Left forelimb (tissue), 1 donor: ENCODE measurements at places on chromosomes 3 and 15.

DNA sequence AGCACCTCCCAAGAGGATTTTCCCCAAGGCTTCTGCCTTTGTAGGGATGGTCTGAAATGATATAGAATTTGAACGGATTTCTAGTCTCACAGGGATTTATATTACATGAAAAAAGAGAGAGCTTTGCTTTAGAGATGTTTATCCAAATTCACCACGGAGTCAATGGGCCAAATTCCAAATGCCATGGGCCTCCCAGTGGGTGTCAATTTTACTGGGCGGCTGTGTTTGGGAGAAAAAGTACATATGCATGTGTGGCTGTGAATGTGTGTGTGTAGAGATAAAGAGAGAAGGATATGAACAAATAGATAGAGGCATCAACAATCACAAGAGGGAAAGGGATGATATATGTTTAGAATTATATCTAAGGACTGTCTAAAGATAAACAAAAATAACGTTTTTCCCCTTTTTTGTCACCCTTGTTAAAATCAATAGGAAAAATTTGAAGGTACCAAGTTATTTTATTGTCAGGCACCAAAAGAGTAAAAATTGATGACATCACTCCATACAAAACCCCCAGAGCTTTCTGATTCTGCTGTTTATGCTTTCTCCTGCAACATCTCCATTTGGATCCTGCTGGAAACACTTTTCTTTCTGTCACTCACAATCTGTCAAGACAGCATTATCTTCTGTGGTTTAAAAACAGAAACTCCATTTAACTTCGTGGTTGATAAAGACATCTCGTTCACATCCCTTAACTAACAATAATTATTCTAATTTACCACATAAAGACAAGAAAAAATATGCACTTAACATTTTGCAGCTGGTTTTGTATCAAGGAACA is 160.7 kb downstream of the FHIT start:
- no peak for DNase-seq

DNA sequence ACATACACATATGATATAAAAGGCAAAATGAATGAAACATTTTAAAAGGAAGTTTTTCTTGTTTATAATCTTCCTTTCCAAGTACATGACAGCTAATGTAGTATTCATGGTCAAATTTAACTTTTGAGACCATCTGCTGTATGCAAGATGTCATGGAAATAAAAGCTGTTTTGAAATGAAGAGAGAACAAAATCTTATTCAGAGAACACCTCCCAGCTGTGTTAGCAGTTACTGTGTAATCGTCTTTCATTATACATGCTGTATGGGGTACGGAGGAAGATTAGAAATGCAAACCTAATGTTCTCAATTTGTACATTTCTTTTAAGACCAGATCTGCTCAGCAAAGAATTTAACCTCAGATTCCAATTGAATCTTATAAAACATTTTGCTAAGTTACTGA is 1182.3 kb downstream of the OTOL1 start:
- no peak for DNase-seq

- no peak for DNase-seq
These were observed 22.6 kb upstream of the BSN start for GRCh38 chr3:49531715-49532114.

DNA sequence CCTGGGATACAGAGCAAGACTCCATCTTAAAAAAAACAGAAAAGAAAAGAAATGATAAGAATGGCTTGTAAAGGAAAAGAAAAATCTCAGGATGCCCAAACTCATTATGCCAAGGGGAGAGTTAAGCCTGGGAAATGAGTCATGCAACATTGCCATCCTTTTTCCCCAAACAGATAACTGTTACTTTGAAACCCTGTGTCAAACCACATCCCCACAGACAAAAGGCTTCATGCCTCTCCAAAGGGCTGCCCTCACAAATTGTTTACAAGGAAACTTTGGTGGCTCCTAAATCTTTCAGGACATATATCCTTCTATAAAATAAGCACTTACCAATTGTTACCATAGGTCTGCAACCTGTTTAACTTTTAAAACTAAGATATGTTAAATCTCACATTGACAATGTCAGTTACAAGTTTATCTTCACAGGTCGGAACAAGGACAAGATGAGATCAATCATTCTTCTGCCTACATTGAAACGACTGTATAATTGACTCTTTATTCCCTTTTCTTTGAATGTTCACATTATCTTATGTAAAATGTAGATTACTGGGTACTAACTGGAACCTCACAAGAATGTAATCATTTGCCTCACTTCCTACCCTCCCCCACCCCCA is 18.6 kb upstream of the SENP7 start:
- DNase-seq = no peak

- DNase-seq = no peak
These were observed 26.6 kb upstream of the TAFA4 start for GRCh38 chr3:68958932-68959331.

DNA sequence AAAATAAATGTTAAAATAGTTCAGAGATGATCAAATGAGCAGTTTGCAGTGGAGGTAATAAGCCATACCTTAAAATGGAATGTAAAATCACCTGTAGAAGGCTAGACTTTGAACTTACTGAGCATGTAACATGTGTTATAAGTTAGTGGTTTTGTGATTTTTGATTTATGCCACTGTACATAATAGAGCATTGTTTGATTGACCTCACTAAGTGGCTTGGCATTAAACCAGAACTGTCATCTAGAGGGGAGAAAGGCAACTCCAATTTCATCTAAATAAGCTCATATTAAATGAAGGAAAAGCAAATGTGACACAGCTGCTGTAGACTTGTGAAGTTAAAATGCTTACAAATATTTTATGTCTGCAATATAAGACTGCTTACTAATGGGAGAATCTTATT is 387.9 kb downstream of the ZIC1 start:
- DNase-seq = no peak

- DNase-seq = no peak
These were observed 1.2 kb downstream of the PRICKLE2 start for GRCh38 chr3:64223791-64224745.

DNA sequence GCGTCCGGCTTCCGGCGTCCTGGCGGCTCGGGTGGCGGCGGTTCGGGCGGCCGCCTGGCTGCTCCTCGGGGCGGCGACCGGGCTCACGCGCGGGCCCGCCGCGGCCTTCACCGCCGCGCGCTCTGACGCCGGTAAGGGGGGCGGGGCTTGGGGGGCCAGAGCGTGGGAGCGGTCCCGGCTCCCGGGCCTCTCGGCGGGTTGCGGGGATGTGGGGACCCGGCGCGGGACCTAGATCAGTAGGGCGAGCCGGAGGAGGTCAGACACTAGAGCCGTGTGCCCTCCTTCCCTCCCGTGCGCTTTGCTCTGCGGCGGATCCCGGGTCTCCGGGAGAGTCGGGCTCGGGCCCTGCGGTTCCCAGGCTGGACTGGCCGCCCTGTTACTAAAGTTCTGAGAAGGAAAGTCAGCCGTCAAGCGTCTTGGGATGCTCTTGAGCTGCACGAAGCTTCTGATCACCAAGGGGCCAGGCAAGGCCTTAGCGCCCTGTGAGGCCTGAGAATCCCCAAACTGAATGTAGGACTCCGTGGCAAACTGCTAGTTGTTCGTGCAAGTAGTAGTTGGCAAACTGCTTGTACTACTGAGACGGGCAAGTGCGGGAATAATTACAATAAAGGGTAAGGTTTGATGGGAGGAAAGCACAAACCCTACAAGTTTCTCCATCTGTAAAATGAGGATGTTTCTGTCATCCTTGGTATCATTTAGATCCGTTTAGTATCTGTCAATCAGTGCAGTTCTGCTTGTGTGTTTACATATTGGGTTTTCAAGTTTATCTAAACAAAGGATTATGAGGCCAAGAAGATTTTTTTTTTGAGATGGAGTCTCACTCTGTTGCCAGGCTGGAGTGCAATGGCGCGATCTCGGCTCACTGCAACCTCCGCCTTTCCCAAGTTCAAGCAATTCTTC is 587 bp downstream of the PIGX start:
- DNase-seq = peak; percentile 87

GRCh38 chr15:87777054-87777561 is 479.4 kb downstream of the NTRK3 start:
- no peak for DNase-seq

- no peak for DNase-seq
These were observed 91.5 kb downstream of the ST6GAL1 start for GRCh38 chr3:187021748-187022402.

DNA sequence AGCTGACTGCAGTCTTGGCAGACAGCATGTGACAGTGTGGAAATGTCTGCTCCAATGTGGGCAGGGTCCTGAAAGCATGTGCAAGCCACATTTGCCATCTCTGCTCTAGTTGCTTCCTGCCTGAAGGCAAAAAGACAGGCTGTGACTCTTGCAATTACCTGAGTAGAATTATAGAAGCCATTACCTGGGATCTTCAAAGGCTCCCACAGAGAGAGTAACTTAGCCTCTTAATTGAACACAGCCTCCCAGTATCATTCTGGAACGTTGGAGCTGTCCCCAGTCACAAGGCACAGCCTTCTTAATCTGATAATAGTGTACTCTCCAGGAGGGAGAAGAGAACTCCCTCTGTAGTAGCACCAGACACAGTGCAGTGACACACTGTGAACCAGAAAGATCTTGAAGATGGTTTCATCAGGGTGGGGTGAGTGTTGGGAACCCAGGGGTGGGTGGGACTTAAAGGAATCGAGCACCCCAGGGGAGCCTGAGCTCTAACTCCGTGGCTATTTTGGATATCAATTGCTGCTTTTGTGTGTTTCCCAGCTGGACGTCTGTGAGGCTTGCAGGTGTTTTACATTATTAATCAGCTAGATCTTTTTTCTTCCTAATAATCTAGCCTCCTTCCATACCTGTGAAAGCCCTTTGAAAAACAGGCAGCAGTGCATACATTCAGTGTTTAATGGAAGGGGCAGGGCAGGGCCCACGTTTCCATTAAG is 40.6 kb upstream of the GLCE start:
- no peak for DNase-seq

DNA sequence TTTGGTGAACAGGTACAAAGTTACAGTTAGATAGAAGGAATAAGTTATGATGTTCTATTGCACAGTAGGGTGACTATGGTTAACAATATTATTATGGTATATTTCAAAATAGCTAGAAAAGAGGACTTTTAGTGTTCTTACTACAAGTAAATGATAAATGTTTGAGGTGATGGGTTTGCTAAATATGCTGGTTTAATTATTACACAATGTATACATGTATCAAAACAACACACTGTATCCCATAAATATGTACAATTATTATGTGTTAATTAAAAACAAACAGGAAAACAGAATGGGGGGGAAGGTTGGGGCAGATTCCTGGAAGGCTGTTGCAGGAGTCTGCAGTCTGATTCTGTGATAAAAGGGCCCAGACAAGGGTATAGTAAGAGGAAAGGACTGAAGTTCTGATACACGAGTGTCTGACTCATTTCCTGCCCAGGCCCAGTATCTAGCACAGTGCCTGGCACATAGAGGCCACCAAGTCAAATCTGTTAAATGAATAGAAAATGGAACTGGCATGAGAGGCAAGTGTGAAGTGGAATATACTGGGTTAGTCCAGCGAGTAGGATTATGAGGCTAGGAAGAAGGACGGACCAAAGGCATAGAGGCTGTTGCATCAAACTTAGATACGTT is 7.2 kb upstream of the ENTPD3 start:
- DNase-seq = no peak

DNA sequence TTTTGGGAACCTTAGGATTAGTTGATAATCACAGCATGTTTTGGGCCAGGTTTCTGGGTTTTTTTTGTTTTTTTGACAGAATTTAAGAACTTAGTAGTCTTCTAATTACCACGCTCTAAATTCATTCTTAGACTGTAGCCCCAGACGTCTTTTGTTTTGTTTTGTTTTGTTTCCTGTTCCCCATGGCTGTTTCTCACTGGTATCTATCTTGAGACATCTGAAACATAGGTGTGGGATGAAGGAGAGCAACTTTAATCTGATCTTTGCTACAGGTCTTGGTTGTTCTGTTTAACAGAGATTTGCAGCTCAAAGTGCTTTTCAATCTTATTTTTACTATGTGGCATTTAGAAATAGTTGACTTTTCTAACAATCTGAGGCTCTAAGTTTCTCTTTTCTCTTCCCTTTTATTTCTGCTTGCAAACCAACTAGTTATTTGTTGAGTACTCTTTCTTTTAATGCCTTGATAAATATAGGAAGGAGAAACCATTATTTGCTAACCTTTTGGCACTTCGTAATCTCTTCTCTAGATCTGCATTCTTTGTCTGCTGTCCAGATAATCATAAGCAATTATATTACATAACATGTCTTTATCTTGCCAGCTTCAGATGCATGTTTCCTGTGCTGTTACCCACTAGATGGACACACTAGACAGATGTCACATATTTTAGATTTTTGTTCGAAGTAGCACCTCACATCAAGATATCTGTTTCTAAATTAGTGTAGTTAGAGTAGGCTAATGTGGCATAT is 40.9 kb downstream of the FBXL2 start:
- no peak for DNase-seq

DNA sequence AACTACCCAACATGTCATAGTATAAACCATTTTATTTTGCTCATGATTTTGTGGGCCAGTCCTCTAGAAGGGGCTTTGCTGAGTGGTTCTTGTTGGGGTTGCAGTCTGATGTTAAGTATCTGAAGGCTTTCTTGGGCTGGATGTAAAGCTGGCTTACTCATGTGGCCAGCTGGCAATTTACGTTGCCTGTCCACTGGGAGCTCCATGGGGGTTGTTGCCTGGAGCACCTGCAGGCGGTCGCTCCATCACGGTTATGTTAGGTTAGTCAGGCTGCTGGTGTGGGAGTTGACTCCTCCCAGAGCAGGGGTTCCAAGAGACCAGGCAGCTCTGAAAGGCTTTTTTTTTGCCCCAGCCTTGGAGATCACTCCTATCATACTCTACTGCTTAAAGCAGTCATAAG is 98.1 kb downstream of the NR1D2 start:
- DNase-seq = no peak

GRCh38 chr3:140706360-140706759 is 28.5 kb downstream of the TRIM42 start:
- DNase-seq = no peak

GRCh38 chr15:41949401-41950126 is 22.8 kb downstream of the EHD4 start:
- no peak for DNase-seq

DNA sequence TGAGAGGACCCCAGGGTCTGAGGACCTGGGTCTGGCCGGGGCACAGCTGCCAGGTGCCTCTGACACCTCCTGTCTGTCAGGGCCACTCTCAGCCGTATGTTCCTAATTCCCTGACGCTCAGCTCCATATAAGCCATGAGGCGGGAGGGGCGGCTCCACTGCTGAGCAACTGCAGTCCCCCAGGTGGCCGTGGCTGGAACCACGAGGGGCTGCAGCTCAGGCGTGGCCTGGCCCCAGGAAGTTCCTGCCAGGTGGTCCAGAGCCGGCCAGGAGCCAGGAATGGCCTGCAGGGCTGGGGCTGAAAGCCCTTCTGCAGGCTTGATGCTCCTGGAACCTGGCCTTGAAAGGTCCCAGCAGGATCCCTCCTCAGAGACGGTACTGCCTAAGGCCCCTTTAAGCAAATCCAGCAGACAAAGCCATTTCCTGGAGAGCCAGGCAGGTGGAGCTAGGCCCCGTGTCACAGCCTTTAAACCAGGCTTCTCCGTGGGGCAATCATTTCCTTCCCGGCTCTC is 118.0 kb downstream of the CHSY1 start:
- no peak for DNase-seq

DNA sequence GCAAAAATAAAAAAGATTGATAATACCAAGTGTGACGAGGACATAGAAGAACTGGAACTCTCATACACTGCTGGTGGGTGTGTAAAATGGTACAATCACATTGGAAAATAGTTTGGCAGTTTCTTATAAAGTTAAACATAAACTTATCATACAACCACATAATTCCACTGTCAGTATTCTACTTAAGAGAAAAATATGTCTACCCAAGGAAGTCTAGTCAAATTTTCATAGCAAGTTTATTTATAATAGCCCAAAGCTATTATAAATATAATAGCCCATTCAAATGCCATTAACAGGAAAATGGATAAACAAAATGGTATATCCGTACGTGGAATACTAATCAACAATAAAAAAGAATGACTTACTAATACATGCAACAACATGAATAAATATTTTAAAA is 40.6 kb upstream of the BCL2A1 start:
- no peak for DNase-seq
